Kidney epithelial cell (primary cell): ENCODE measurements at places on chromosomes 16 and 17. TPM values are rescaled to one million over a fixed set of nuclear protein-coding genes. Genes with fewer than 3 reads are reported as not detected.

The SIRT7 gene
- 26.4 and 31.3 TPM in 2 replicates for total RNA-seq

The MTMR4 gene
- total RNA-seq, result 46.3 and 51.2 TPM in 2 replicates

The EPX gene
- total RNA-seq, result not detected in 2 replicates

The TNS4 gene
- total RNA-seq, result 0.34 TPM in 1 of 2 replicates, not detected in the other

- no peak for DNase-seq
Measured at GRCh38 chr16:22763437-22764080, 50.4 kb upstream of the HS3ST2 start.

The KRTAP9-2 gene
- not detected in 2 replicates for total RNA-seq

GRCh38 chr17:48483471-48484131 is 47.2 kb downstream of the HOXB1 start:
- peak; percentile 99 for DNase-seq

- no peak for DNase-seq
Measured at GRCh38 chr16:89164847-89165680, 6.5 kb upstream of the CDH15 start.

The OR3A3 gene
- not detected in 2 replicates for total RNA-seq

GRCh38 chr16:85626191-85626981 is 13.3 kb downstream of the GSE1 start:
- no peak for DNase-seq

The MYH2 gene
- not detected in 2 replicates for total RNA-seq
